Kidney (tissue), 22 donors: ENCODE measurements at places on chromosomes 16 and 17.

- peak; percentile 58 for DNase-seq
Observed at GRCh38 chr16:56600398-56600999, 7.9 kb upstream of the MT2A start.

DNA sequence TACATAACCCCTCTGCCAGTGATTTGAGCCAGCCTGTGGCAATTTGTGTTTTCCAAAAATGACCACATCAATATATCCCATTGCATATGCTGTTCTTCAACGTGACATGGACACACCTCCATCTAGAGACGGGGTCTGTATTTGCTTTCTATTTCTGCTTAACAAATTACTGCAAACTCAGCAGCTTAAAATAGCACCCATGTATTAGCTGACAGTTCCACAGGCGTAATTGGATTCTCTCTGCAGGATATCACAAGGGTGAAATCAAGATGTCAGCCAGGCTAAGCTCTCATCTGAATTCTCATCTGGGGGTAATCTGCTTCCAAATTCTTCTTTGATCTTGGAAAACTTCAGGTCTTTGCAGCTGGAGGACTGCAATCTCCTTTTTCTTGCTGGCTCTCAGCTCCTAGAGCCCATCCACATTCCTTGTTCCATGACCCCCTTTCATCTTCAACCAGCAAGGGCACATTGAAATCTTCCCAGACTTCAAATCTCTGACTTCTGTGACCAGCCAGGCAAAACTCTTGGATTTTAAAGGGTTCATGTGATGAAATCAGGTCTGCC is 8.2 kb downstream of the KRT9 start:
- DNase-seq, result no peak

DNA sequence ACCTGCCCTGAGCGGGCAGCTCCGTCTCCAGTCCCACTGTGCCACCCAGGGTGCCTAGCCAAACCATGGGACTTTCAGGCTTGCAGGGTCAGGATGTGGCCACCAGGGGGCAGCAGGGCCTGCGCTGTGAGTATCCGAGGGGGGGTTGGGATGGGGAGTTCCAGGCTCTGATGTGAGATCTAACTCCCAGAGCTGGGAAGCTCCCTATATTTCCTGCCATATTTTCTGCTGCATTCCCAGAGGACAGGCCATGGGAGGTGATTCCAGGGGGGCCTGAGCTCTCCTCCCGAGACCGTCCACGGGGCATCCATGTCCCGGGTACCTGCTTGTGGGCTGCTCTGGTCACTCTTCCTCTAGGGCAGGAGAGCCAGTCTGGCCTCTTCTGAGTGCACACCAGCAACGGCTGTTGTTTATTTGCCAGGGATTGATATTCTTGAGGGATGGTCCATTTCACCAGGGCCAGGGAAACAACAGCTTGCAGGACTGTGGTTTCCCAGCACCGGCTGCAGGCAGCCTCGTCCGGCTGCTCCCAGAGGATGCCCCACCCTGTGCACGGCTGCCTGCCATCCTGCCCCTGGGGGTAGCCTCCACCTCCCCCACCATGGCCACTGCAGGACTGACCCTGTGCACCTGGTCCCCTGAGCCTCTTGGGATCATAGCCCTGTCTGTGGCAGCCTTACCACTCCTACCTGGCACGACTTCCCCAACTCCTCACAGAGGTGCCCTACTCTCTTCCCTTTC is 1.2 kb downstream of the GPR142 start:
- peak; percentile 75 for DNase-seq

GRCh38 chr16:53528797-53529196 is 25.8 kb upstream of the AKTIP start:
- no peak for DNase-seq

- DNase-seq, result no peak
Observed at GRCh38 chr17:44213403-44214229, 5.9 kb downstream of the UBTF start.

- no peak for DNase-seq
Observed at GRCh38 chr17:50161911-50162288, 3.9 kb upstream of the SGCA start.

GRCh38 chr17:75266316-75267152 is 4.5 kb downstream of the MIF4GD start:
- no peak for DNase-seq

DNA sequence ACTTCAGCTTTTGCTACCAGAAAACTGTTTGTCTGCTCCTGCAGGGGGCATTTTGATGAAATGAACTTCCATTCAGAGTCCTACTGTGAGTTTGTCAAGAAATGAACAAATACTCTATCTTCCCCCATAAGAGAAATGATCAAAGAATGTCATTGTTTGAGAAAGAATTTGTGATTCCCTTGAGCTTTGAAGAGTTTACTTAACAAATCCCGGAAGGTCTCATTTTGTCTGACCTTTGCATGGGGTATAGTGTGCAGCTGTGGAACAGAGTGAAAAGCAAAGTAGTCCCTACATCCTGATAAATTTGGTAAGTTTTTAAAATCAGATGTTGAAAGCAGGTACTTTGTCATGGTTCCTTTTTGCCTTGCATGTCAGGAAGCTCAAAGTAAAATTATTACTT is 178.0 kb downstream of the ABCC12 start:
- DNase-seq, result no peak

DNA sequence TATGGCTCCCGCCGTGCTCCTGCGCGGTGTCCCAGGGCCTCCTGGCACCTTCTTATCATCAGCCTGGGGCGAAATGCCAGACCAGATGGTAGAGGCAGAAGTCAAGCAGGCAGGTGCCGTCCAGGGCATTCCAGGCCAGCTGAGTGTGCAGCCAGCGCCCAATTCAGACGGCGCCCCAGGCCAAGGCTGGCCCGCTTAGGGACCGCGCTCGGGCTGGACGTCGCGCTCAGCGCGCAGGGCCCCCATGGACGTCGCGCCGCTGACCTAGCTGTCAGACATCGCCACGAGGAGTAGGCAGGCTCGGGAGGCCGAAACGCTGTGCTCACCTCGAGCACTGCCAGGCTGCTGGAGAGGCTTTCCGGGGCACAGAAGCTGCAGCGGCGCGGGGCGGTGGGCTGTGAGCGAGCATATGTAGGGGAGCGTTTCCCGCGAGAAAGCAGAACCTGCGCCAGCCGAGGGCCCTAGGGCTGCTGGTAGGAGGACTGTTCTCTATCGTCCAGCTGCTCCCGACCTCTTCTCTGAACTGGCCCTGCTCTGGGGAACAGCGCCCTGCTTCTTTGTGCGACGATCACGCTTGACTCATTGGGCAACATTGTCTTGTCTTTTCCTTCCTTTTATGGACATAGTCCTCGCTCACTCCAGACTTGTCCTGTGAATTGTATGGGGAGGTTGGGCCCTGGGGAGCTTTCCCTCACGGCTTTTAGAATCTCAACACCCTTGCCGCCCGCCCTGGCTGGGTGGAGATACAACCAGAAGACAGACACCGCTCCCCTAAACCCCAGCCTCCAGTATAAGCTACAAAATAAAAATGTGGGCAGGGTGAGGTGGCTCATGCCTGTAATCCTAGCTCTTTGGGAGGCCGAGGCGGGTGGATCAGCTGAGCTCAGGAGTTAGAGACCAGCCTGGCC is 8.4 kb upstream of the CA4 start:
- no peak for DNase-seq

DNA sequence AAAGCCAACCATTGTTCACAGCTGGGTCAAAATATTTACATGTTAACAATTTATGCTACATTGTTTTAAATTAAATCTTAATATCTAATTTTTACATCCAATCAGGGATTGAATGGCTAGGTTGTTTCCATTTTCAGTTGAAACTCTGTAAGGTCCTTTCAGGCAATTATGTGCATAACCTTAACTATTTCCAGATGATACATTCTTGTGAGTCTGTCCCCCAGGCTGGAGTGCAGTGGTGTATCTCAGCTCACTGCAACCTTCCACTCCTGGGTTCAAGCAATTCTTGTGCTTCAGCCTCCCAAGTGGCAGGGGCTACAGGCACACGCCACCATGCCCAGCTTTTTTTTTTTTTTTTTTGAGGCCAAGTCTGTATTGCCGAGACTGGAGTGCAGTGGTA is 10.4 kb downstream of the CDC42EP4 start:
- DNase-seq, result no peak

DNA sequence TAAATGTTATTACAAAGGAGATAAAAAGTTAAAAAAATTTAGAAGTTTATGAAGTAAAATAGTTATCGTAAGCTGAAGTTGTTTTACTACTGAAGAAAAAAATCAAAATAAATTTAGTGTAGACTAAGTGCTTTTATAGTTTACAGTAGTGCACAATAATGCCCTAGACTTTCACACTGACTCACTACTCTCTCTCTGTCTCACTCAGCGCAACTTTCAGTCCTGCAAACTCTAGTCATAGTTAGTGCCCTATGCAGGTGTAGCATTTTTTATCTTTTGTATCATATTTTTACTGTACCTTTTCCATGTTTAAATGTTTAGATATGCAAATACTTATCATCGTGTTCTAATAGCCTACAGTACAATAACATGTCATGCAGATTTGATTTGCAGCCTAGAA is 17.7 kb upstream of the TOM1L1 start:
- DNase-seq, result no peak

GRCh38 chr17:43979011-43979410 is 25.3 kb upstream of the PYY start:
- DNase-seq, result no peak

GRCh38 chr17:145671-146541 is 8.5 kb downstream of the SCGB1C2 start:
- DNase-seq, result peak; percentile 72

DNA sequence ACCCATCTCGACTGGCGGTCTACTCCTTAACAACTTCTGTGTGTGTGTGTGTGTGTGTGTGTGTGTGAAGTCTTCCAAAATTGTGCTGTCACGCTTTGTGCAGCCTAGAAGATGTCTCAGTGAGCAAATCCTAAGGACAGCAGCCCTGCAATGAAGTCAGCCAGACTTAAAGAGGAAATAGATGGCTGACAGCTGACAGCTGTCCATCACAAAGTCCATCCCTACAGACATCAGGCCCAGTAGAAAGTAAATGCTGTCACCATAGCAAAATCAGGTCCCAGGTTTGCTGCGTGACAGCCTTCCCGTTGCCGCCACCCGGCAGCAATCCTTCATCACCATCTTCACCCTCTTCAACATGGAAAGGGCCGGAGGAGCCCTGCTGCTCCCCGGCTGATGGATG is 416.0 kb downstream of the SOX9 start:
- no peak for DNase-seq

- DNase-seq, result no peak
Observed at GRCh38 chr17:27985306-27985705, 57.2 kb upstream of the NLK start.

DNA sequence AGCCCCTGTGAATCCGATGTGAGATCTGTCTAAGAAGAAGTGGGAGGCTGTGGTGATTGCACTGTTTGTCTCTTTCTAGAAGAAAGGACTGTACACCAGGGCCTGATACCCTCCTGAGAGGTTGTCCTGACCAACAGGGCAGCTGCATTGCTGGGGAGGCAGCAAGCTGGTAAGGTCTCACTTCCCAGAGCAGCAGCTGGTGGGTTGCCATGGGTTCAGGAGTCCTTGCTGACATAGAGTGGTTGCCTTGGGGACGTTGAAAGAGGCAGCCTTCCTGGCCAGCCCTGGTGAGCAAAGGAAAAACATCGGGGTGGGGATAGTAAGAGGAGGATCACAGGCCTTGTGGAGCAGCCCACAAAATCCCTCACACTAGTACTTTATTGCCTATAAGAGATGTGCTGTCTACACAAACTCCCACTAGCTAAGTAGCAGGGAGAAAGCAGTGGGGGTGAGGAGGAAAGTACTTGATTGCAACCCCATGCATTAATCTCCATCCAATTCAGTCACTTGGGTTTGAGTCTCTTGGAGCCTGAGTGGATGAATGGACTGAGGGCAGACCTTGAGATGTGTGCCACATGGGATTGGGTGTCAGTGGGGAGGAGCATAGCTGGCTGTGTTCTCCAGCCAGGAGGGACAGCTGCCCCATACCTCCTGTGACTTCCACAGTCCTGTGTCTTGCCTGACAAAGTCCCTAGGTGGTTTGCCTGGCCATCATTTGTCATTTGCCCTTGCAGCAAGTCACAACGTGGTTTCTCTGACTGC is 143.8 kb upstream of the RPL38 start:
- DNase-seq, result no peak

DNA sequence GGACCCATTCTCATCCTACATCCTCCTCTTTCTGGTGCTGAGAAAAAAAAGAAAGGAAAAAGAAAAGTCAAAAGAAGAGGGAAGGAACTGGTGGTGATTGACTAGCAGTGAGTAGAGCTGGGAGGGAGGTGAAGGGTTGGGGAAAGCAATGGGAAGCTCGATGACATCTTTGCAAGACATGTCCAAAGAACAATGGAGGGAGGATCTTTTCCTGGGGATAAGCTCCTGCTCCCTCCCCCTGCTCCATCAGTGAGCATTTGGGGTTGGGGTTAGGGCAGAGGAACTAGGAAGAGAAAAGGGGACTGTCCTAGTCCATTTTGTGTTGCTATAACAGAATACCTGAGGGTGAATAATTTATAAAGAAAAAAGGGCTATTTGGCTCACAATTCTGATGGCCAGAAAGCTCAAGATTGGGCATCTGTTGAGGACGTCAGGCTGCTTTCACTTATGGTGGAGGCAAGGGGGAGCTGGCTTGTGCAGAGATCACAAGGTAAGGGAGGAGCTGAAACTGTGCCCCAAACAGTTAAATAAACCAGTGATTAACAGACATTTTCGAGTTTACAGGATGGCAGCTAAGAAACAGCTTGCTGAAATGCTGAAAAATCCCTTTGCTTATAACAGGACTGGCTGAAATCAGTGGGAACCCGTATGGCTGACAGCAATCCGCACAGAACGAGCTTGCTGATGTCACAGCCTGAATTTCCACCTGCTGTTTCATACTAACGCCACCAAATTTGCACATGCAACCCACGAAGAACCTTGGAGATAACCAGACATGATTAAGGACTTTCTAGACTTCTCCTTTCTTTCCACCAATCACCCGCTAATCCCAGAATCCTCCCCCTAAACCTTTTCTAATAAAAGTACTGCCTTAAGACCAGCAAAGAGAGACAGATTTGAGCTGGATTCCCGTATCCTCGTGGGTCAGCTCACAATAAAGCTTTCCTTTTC is 1.6 kb upstream of the ODF4 start:
- no peak for DNase-seq

DNA sequence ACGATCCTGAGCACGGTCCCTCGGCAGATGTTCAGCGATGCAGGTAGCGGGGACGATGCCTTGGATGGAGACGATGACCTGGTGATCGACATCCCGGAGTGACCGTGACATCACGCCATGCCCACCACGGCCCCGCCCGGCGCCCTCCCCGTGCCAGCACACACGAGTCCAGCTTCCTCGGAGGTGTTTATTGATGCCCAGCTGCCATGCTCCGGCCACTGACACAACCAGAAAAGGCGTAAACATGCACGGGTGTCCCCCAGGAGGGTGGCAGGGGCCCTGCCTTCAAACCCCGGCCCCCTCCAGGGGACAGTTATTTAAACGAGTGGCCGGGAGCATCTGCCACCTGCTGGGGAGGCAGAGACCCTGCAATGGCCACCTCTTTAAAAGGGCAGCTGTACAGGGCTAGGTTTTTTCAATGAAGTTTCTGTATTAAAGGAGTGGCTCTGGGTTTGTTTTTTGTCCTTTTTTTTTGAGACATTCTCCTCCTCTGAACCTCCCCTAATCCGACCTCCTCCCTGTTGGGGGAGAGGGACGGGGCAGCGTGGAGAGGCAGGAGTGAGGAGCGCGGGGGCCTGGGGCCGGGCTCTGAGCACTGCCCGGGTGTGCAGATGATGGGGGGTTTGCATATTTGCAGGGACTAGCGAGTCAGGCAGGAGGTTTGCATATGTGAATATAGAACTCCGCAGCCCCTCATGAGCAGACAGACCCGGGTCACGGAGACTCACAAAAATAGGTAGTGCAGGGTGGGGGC is 5.3 kb downstream of the DOC2A start:
- no peak for DNase-seq

GRCh38 chr16:57773019-57773418 is 29.3 kb downstream of the KIFC3 start:
- DNase-seq, result no peak
